ENCODE measurements at places on chromosomes 5 and 9.

- DNase-seq, result no peak
Measured at GRCh38 chr9:132647355-132647754, 22.4 kb downstream of the DDX31 start.

GRCh38 chr5:151523335-151523734 is 67.8 kb downstream of the FAT2 start:
- DNase-seq, result peak; percentile 16

- DNase-seq, result no peak
Measured at GRCh38 chr9:35675204-35675603, 1.5 kb downstream of the CA9 start.

GRCh38 chr9:126217797-126218196 is 108.8 kb upstream of the MVB12B start:
- no peak for DNase-seq

DNA sequence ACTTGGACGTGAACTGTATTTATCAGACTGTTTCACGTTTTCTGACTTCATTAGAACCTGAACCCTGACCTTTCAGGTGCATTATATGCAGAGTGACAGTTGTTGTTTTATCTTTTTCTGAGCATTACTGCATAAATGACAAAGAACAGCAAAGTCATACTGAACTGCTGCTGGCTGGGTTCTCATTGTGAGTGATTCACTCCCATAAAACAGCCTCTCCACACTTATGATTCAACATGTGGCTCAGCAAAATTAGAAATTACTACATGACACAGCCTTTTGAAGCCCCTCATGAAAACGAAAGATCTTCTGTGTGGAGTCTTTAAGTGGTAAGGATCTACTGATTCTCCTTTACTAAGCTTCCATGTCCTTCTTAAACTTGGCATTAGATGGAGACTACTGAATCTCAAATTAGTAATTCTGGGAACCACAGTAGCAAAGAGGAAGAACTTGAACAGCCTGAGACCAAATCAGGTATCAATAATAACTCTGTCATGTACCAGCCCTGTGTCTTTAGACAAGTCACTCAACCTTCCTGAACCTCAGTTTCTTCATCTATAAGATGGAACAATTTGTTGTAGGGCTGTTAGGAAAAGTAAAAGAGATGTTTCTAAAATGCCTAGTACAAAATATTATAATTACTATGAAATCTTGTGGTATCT is 172.3 kb upstream of the GNA14 start:
- DNase-seq, result no peak

DNA sequence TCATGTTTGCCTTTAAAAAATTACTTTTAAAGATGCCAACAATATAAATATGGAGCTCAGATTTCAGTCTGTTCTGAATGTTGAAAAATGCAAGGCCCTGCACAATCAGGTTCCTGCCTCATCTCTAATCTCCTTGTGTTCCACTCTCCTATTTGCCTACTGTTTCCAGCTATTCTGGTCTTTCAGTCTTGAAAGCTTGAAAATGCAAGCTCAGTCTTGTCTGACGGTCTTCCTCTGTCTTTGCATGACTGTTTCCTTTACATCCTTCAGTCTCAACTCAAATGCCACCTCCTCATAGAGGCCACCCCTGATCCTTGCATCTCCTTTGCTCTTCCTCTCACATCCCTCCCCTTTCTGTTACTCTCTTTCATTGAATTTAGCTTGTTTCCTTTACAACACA is 354.9 kb downstream of the KIF4B start:
- no peak for DNase-seq

DNA sequence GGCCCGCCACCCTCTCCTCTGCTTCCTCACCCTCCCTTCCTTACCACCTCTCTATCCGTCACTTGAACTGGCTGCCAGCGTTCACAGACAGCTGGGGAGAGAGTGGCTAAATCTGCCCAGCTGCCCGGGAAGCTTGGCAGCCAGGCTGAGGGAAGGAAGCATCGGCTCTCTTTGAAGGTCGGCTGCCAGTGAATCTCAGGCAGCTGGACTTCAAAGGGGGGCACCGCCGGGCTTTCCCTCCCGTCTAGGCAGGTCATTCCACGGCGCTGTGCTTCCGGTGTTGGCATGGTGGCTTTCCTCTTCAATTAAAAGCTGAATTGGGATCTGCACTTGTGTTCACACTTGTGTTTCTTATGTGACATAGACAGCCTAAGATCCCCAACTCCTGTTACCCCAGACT is 174.0 kb downstream of the GDNF start:
- DNase-seq, result no peak

DNA sequence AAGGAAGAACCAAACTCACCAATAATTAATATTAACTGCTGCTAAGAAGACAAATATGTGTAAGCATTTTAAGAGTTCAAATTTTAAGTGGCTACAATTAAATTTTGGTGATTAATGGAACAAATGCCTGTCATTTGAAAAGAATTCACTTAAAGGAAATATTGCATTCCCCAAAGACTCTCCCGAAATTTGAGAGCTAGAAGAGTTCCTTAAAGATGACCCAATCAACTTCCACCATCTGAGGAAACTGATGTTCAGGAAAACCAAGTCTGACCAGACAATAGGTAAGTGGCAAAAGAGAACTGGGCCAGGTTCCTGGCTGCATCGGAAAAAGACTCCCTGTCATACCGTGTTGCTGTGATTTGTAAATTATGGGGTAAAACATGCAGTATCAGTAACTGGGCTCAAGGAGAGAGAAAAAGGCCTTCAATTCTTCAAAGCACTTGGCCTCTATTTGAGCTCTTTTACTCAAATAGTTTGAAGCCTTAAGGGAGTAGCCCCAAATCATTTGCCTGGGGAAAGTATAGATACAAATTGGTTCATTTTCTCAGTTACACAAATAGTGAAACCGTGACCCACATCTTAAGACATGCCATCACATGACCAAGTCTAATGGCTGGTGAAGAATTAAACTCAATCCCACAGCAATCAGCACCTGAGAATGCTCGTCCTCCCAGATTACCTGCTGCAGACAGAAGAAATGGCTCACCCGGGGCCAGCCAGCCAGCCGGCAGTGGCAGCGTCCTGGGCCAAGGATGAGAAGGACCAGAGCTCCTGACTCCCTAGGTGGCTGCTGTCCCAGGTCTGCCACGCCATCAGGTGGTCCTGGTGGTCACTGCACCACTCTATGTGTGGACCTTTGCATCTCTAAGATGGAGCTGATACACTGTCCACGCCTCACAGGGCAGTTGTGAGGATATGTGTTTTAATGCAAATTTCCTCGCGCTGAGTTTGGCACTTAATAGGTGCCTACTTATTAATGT is 162.9 kb downstream of the TTLL11 start:
- no peak for DNase-seq

DNA sequence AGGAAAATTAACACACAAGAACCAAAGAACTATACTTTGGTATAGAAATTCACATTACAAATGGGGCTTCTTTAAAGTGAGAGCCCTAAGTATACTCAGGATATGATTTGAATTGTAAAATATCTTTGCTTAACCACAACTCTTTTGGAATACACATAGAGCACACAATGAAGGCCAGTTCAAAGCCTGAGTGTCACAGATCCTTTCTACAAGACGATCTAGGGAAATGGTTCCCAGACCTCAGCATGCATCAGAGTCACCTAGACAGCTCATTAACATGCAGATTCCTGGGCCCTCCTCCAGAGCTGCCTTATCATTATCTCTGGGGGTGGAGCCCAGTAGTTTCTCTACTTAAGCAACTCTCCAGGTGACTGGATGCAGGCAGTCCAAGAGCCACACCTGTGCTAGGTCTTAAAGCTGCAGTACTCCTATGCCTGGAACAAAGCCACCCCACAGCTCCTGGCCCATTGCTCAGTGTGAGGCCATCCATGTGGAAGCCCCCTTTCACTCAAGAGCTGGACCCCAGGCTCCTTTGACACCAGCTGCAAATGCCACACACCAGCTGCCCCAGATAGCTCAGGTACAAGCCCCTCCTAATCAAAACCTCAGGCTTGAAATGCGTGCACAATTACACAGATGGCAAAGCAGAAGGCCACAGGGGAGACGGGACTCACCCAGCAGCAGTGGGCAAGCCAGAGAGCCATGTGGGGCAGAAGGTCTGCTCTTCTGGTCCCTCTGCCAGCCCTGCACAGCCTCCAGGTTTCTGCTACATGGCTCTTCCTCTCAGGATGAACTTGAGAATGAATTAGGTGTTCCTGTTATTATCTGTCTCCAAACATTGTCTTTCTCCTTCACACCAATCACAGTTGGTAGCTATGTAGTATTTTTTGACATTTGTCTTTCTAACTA is 106.1 kb downstream of the SH3TC2 start:
- DNase-seq, result no peak

GRCh38 chr5:119328753-119329602 is 26.8 kb upstream of the TNFAIP8 start:
- DNase-seq, result no peak

- DNase-seq, result peak; percentile 48
Measured at GRCh38 chr5:32290922-32291321, 21.8 kb downstream of the MTMR12 start.
